ENCODE measurements at places on chromosomes 4 and X.

- no peak for DNase-seq
Measured at GRCh38 chr4:37896206-37896860, 5.4 kb downstream of the TBC1D1 start.

DNA sequence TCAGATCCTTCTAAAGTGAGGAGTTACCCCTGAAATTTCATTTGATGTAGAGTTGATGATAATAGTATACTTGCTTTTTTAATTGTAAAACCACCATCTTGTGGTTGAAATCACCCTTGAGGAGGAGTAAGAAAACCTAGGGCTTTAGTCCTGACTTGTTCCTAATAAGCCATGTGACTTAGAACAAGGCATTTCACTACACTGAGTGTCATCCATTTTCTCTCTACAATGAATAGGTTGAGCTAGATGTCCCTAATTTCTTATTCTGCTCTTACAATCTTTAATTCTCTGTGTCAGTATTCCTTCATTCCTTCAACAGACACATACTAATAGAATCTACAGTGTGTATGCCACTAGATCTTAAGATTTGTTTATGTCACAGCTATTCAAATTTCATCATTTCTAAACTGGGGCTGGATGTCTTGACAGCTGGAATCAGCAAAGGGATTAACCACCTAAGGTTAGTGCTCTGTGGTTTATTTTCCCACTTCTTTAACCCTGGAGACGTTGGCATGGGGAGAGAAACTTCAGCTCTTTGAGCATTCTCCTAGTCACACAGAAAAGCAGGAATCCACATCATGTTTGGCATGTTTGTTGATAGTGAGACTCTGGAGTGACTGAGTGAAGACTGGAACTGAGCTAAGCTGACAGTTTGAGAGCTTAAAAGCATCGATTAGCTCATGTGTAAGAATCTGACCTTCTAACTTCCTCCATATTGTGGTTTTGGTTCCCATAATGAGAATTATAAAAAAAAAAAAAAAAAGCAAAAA is 246.3 kb downstream of the NDST4 start:
- no peak for DNase-seq

- DNase-seq: no peak
Measured at GRCh38 chrX:53242310-53242709, 17.3 kb upstream of the KDM5C start.

GRCh38 chr4:80070880-80071603 is 2.0 kb downstream of the ANTXR2 start:
- no peak for DNase-seq

- DNase-seq: no peak
Measured at GRCh38 chrX:87489071-87489470, 28.5 kb upstream of the KLHL4 start.

- DNase-seq: no peak
Measured at GRCh38 chr4:29052266-29052665, 1667.9 kb upstream of the PCDH7 start.

- no peak for DNase-seq
Measured at GRCh38 chr4:41334182-41334581, 77.5 kb downstream of the UCHL1 start.

GRCh38 chrX:18924507-18925088 is 59.3 kb downstream of the PHKA2 start:
- no peak for DNase-seq

DNA sequence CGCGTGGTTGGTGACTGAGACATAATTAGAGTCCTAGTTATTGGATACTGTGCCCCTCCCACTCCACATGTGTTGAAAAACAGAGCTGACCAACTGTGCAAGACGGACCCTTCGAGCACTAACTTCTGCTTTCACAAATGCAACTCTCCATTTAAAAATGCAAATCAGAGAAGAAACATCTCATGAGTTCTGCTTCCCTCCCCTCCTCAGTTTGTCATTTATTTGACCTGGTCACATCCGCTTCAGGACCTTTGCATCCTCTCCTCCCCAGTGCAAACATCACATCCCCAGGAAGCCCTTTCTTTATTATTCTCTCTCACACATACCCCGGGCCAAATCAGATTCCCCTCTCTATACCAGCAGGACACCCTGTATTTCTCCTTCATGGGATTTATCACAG is 38.1 kb upstream of the NOCT start:
- DNase-seq: no peak
